Right cardiac atrium (tissue), 5 donors: ENCODE measurements at places on chromosomes 7 and 10. TPM values are rescaled to one million over a fixed set of nuclear protein-coding genes. Genes with fewer than 3 reads are reported as not detected.

Gene TPST1
- 9.9 TPM for total RNA-seq

Gene NEURL1
- total RNA-seq: 0.20 TPM

GRCh38 chr7:26321435-26321834 is 29.8 kb downstream of the SNX10 start:
- DNase-seq: no peak

GRCh38 chr10:30432622-30433305 is 1.2 kb upstream of the MAP3K8 start:
- peak; percentile 45 for DNase-seq

- DNase-seq: no peak
Observed at GRCh38 chr10:105073999-105074398, 432.9 kb downstream of the SORCS3 start.

DNA sequence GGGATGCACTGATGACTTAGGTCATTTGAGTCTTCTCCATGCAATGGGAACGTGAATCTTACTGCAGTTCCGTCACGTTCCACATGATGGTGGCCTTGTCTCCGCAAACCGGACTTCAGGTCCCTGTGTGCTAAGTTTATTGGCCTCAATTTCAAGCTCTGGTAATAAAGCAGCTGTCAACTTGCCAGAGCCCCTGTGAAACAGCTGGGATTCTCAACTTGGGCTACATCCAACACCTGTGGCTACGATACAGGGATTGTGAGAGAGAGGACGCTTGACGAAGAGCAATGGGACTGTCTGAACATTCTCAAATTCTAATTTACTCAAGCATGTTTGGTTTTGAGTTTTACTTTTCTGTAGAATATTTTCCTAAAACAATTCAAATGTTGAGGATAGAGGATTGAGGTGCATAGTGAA is 174.2 kb downstream of the PTN start:
- DNase-seq: peak; percentile 81

DNA sequence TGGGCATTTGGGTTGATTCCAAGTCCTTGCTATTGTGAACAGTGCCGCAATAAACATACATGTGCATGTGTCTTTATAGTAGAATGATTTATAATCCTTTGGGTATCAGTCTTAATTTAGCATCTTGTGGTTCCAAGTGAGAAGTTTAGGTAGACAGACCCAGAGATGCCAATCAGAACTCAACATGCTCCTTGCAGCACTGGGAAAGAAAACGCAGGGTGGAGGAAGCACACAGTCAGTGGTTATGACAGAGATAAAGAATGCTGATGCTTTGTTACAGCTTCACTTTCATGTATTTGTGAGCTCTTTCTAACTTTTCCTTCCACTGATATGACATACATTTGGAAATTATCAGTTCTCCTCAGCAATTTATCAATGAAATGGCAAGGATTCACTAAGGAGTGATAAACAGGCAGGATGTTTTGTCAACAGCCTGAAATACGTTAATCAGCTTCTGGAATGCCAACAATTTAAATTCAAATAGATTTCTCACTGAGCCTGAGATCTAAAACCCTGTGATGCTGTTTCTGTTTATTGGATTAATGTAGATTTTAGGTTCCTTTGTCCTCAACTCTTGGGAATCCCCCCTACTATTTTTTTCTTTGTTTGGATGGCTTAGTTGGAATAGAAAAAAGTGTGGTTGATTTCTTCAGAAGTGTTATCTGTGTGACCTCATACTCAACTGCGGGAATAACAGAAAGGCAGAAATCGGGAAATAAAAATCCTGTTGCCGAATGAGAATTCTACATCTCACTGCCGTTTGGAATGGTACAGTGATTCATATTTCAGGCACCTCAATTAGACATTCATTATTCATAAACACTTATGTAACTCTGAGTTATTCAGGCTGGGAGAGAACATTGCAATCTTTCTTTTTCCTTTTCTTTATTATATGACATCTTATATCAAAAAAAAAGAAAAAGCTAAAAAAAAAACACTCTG is 675.0 kb downstream of the CNTNAP2 start:
- DNase-seq: no peak

- DNase-seq: no peak
Observed at GRCh38 chr7:113141803-113142202, 23.4 kb upstream of the SMIM30 start.

GRCh38 chr10:130336617-130337304 is 200.6 kb downstream of the GLRX3 start:
- DNase-seq: no peak

DNA sequence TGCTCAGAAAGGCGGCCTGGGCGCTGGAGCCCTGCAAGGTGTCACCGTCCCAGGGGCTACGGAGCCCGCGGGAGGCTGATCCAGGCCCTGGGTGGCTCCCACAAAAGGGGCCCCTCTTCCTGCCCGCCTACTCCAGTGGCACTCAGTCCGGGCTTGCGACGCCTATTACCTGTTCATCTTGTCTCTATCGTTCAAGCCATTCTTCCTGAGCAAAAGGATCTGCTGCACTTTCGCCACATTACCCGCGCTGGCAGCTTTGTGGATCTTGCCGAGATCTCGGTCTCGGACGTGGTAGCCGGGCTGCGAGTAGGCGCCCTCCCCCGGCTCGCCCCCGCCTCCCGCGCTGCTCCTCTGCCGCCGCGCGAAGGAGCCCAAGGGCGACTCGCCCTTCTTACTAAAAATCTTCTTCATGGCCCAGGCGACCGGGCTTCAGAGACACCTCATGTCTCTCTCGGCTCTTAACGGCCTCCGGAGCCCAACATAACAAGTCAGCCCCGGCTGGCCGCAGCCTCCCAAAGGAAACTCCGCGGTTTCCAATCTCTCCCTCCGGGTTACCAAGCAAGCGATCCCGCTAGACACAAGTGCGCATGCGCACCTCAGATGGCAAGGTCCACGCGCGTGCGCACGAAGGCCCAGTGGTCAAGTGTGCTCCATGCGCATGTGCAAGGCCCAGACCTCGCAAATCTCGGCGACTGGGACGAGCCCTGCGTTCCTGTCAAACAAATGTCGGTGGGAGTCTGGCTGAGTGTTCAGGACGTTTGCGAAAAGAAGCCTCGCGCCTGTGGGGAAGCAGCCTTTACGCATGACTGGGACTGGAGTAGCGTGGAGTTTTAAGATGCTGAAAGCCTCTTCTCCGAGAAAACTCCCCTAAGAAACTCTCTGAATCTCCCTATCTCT is at the start of gene ANKRD26:
Gene ANKRD26, minus strand, starts transcription at position 579 of the 897 bp plus-strand sequence. Its CDS starts 168 bp downstream, at position 411.
- DNase-seq: peak; percentile 99

- DNase-seq: no peak
Observed at GRCh38 chr7:136309407-136309806, 332.2 kb upstream of the MTPN start.

DNA sequence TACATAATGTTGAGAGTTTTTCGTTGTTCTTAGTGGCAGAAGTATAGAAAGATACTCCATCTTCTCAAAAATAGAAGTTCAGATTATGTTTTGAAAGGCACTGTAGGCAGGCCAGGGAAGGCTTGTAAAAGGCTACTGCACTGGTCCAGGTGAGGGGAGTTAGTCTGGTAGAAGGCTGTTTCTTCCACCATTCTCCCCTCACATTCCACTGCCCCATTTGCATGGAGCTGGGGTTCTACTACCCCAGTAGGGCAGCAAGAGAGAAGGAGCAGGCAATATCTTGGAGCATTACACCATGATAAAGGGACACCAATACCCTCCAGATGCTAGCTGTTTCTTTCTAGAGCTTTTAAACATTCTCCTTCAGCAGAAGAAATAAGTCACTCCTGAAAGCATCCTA is 16.5 kb upstream of the SGMS1 start:
- no peak for DNase-seq

DNA sequence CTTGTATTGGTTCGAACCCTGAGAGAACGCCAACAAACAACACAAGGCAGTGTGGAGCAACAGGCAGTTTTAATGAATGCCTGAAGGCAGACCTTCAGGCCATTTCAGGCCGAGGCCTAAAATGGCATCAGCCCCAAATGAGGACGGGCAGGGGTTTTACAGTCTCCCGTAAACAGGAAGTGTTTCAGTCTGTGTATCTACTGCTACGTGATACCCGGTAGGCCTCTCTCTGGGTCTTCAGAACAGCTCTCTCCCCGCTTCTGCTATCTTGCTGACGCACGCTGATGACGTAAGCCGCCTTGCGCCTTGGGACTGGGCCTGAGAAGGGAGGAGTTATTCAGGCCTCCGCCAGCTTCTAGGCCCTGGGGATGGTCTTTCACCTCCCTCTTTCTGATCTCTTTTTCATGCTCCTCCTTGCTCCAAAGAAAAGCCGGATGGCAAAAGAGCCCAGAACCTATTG is 67.7 kb downstream of the ST8SIA6 start:
- peak; percentile 80 for DNase-seq

DNA sequence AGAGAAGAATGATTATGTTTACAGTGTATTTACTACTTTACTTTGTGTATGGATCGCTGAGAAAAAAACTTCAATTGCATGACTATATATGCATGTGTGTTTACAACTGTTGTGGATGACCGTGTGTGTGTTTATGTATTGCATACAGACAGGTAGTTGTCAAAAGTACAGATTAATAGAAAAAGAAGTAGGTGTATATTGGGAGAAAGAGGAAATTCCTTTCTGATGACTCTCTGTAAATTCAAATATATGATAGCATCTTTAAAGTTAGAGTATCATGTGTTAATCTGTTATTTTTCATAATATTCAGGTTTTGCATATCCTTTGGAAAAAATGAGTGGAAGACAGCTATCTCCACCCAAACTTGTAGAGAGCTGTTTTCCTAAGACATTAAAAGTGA is 160.4 kb upstream of the AGR3 start:
- no peak for DNase-seq

DNA sequence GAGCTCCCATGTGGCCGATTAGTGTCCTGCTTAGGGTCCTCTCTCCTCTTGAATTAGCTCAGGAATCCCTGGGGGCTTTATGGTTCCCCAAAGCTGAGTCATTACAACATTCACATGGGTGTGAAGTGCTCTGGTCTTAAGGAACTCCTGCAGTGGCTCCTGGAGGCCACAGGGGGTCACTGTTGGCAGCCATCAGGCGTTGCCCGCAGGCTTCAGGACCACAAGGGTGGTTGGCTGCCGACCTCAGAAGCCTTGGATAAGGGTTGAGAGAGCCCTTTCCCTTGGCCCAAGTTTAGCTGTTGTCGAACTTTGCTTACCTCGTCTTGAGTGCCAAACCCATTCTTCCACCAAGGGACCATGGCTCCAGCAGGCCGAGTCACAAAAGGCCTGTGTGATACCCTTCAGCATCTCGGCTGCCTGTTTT is 61.7 kb downstream of the SH2D4B start:
- peak; percentile 62 for DNase-seq

DNA sequence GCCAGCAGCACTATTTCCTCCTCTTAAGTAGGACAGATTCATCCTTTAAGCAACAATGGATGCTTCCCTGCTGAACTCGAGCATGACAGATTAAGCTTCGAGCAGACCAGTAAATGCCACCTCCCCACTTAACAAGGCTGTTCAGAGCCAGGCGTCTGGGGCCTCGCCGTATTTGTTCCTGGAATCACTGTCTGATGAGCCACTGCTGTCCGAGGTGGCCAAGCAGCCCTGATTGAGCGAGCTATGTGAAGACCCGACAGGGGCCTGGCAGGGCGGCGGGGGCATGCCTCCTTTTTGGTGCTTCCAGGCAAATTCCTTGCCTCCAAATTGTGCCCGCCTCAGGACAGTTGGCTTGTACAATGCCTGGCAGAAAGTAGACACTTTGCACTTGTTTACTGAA is 862.6 kb downstream of the NRG3 start:
- DNase-seq: peak; percentile 11

DNA sequence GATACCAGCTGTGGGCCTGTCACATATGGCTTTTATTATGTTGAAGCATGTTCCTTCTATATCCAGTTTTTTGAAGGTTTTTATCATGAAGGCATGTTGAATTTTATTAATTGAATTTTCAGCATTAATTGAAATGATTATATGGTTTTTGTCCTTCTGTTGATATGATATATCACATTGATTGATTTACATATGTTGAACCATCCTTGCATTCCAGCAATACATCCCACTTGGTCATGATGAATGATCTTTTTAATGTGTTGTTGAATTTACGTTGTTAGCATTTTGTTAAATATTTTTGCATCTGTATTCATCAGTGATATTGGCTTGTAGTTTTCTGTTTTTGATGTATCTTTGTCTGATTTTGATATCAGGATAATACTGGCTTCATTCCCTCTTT is 21.2 kb downstream of the PRSS37 start:
- no peak for DNase-seq

- no peak for DNase-seq
Observed at GRCh38 chr10:92304061-92304460, 13.1 kb downstream of the MARCHF5 start.

GRCh38 chr7:31052841-31053601 is 913 bp downstream of the ADCYAP1R1 start:
- DNase-seq: no peak

GRCh38 chr10:61921143-61921542 is 19.6 kb downstream of the ARID5B start:
- no peak for DNase-seq

DNA sequence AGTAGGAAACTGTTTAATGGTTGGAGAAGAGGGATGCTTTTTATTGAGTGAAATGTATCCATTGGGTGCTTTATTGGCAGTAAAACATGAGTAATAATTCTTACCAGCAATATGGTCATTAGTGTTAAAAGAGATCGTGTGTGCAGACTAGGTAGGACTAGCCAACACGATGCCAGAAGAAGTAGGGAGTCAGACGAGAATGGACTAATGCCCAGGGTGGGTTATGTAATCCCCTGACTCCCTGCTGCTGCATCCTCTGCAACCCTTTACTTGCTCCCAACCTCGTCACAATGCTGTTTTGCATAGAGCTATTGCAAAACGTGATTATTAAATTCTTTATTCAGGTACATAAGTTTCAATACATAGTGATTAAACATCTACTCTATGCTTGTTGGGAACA is 1213.7 kb downstream of the GATA3 start:
- no peak for DNase-seq

DNA sequence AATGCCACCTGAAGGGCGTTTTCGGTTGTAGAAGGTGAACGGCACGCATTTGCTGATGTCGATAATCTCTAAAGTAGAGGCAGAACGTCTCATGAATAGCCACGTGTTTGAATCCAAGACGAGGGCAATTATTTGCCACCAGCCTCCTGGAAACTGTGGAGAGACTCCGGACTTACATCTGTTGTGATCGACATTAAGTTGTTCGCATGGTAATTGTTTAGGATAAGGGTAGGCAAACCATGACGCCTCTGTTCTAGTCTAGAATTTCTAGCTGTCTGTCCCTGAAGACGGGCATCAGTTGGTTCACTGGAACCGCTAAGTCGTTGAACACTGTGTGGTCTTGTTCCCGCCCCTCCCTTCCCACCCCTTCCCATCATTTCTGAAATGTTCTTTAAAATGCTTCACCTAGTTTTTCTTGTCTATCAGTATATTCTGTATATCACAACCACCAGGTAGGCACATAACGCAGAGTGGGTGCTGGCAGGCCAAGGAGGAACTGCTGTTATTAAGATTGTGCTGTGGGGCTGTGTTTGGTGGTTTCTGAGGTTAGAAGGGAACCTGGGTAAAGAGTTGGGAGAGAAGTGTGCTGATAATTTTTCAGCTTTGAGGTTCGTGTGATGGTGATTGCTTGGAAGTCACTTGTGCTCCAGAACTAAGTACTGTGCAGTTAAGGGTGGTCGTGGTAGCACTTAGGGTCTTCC is 1.2 kb downstream of the UBE3C start:
- no peak for DNase-seq

DNA sequence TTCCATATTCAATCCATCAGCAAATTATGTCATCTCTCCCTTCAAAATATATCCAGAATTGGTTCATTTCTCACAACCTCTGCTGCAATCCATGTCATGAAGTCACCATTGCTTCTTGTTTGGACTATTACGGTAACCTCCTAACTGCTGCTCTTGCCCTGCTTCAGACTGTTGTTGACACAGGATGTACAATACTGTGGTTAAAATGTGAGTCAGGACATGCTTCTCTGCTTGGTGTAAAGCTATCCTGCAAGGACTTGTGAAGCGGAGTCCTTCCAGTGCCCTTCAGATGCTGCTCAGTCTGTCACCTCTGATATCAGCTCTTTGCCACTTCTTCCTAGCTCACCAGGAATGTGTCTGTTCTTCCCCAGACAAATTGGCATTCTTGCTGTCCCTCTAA is 10.4 kb upstream of the NXPH1 start:
- no peak for DNase-seq
